Adrenal gland (tissue), 19 donors: ENCODE measurements at places on chromosomes 7 and 10.

DNA sequence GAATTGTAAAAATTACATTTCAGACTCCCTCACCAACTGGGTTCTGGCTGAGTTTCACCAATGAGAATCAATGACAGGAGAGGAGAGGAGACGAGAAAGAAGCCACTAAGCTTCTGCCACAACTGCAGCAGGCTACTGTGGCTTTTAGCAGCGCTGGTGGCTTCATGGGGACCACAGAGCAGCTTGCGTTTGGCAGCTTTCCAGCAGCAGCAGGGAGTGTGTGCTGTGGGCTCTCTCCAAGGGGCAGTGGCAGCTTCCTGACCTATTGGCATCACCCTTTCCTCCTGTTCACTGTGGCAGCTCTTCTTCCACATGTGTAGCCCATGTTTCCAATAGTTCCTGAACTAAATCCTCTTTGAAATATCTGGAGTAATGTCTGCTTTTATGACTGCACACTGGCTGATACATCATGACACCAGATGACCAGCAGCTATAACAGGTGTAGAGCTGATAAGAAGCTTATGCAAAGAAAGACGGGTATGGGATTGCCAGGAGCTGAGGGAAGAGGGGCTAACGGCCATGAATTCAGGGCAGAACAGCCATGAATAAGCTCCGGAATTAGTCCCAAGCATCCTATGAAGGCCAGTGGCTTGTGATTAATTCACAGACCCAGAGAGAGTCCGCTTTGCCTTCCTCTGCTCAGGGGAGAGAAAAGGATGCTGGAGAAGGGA lies 46.8 kb downstream of the KCNH2 start:
- no peak for DNase-seq

DNA sequence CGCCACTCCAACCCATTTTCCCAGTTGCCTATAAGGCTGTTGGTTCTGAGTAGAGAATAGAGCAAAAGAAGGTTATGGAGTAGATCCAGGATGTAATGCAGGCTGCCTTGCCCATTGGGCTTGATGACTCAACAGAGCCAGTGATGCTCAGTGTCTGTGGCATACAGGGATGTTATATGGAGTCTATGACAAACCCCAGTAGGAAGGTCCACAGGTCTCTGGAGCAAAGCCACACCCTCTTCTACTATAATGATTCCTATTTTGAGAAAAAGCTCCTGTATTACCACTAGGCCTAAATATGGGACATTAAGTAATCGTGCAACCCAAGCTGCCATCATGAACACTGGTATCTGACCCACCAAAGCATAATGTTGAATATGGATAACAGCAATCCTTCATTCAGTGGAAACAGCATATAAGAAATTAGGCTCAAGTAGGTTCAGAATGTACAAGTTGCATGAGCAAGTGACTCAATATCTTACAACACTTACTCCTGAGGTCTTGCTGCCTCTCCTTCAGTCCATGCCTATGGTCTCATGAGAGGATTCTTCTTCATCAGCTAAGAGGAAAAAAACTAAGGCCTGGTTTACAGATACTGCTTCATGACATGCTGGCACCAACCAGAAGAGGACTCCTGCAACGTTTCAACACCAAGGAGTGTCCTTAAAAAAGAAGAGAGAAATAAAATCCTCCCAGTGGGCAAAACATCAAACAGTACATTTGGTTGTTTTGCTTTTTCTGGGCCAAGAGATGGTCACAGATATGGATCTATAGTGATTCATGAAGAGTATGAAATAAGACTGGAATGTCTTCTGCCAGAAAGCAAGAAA lies 14.8 kb upstream of the FHIP2A start:
- no peak for DNase-seq

DNA sequence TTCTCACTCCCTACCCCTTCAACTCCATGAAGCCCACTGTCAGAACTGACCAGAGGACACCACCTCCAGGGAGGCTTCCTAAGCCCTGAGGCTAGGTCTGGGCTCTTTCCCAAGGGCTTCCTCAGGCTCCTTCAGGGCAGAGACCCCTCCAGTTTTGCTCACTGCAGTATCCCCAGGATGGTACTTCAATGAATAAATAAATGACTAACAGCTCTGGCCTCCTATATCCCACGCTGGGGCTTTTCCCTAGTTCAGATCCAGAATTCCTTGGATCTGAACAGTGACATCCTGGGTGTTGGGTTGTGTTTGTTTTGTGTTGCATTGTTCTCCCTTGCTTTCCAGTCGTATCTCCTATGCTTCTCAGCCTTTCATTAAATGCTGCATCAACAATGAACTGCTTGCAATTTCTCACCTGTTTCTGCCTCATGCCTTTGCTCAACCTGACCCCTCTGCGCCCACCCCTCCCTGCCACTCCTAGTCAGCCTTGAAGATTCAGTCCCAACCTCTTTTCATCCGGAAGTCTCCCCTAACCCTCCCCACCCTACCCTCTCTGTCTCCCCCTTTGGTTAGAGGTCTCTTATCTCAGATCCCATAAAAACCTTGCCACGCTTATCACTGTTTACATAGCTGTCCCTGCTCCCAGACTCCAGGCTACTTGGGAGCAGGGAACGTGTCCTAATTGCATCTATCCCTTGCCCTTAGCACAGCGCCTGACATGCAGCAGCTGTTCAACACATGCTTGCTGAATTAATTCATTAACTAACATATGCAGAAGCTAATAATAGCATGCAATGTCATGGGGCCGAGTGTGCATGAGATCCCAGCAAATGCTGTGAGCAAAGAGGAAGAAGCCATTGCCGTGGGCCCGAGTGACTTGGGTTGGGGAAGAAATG lies 41.7 kb downstream of the PPP1R3C start:
- no peak for DNase-seq

DNA sequence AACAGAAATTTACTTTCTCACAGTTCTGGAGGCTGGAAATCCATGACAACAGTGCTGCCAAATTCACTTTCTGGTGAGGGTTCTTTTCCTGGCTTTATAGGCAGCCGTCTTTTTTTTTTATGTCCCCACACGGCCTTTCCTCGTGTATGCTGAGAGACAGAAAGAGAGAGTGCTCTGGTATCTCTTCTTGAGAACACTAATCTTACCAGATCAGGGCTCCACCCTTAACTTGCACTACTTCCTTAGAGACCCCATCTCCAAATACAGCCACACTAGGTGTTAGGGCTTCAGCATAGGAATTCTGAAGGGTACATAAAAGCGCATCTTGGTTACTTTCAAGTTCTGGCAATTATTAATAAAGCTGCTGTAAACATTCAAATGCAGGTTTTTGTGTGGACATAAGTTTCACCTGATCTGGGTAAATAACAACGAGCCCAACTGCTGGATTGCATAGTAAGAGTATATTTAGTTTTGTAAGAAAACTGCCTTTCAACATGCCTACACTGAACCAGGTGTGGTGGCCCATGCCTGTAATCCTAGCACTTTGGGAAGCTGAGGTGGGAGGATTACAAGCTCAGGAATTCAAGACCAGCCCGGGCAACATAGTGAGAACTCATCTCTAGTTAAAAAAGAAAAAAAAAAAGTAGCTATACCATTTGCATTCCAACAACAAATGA lies 8.2 kb upstream of the C1GALT1 start:
- no peak for DNase-seq

DNA sequence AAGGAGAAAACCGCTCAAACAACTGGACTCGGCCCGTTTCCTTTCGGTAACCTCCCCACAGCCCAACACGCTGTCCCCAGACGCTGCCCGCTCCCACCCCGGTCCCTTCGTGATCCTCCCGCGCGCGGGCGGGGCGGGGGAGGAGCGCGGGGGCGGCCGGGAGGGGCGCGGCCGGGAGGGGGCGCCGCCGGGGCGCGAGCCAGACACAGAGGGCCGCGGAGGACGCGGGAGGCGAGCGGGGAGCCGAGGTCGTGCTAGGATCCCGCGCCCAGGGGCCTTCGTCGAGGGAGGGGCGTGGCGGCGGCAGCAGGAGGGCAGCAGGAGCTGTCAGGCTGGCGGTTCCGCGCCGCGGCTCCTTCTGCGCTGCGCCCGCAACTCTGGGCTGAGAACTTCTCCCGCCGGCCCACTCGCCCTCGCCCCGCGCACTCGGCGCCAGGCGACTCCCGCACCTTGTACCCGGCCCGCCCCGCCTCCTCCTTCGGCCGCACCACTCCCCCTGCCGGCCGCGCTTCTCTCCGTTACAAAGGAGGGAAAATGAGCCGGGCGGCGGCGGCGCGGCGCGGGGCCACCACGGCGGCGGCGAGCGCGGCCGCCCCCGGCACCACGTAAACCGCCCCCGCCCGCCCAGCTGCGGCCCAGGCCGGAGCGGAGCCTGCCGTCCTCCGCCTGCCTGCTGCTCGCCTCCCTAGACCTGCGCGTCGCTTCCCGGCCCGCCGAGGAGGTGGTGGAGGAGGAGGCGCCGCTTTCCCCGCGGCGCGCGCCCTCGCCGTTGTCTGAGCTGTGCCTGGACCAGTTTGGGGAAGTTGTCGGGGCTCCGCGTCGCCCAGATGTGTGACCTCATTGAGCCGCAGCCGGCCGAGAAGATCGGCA lies at the start of gene CDK14:
Gene CDK14, plus strand, starts transcription at position 521 of the 870 bp plus-strand sequence. Its CDS starts 307 bp downstream, at position 828.
- peak; percentile 67 for DNase-seq
